ENCODE measurements at places on chromosomes 1 and 21. TPM values are rescaled to one million over a fixed set of nuclear protein-coding genes. Genes with fewer than 3 reads are reported as not detected.
A peak's percentile ranks its signal among the peaks of the same experiment; 100 is the strongest.

HPDL gene
- total RNA-seq = 0.66 TPM

RNU1-4 gene
- total RNA-seq = 8,605 TPM

ACTRT2 gene
- not detected for total RNA-seq

DNA sequence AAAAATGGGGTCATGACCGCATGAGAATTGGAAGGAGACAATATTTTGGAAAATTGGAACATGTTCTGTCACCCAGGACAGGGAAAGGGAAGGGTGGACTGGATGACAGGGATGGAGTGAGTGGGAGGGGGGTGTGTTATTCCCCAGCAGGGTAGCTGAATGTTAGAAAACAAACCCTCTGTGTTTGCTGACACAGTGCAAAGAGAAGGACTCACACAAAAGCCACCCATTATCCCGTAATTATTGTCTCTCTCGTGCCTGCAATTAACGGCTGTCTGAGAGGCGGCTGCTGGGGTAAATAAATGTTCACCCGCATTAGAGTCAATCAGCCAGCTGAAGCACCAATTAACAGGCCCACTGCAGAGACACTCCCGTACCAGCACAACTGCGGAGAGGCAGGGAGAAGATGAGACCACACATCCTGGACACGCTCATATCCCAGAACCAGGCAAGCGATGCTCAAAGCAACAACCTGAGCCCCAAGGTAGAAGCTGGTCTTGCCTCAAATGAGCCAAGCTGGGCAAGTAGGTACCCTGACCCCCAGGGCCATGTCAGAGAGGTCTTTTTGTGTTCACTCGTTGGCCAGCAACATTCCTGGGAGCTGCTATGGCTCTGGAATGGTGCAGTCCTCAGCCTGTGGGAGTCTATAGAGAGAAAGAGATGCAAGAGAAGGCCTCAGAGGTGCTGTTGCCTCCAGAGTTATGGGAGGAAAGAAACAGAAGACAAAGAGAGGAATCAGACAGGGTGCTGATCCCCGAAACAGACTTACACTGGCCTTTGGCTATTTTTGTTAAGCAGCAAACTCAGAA, 19.4 kb downstream of the PLEKHA6 start:
- DNase-seq = peak; percentile 56
- H3K36me3 ChIP-seq = no peaks in the 10 kb centered on the region
- no peak overlapping the region for H3K4me3 ChIP-seq
- H3K4me1 ChIP-seq = peaks cover 16% of the 10 kb centered on the region
- no peaks in the 10 kb centered on the region for H3K27me3 ChIP-seq

GRCh38 chr1:150954708-150955107, 19.9 kb downstream of the CERS2 start:
- no peak overlapping the region for H3K4me3 ChIP-seq
- H3K27me3 ChIP-seq = no peaks in the 10 kb centered on the region
- H3K36me3 ChIP-seq = peaks cover 44% of the 10 kb centered on the region
- H3K27ac ChIP-seq = no peak overlapping the region
- no peak for DNase-seq

DNA sequence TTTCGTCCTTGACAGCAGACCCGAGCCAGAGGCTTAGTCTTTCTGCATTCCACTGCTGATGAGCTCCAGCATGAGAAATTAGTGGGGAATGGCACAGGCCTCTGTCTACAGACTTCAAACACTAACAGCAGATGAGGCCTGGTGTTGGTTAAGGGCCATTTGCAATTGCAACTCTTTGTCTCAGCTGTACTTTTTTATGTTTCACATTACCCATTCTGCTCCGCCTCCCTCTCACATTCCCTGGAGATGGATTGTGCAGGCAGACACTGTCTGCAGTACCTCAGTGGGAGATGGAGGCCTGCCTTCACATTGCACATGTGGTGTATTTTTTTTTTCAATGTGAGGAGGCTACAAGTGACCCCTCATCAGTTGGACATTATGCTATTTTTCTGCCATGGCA, 370.2 kb downstream of the DUSP10 start:
- H3K27ac ChIP-seq = no peak overlapping the region
- no peak for DNase-seq
- H3K27me3 ChIP-seq = no peaks in the 10 kb centered on the region
- H3K4me3 ChIP-seq = no peak overlapping the region
- H3K4me1 ChIP-seq = no peaks in the 10 kb centered on the region
- H3K36me3 ChIP-seq = no peaks in the 10 kb centered on the region

GRCh38 chr1:42797979-42798378, 13.2 kb downstream of the TMEM269 start:
- H3K36me3 ChIP-seq = no peaks in the 10 kb centered on the region
- H3K4me1 ChIP-seq = no peaks in the 10 kb centered on the region

DNA sequence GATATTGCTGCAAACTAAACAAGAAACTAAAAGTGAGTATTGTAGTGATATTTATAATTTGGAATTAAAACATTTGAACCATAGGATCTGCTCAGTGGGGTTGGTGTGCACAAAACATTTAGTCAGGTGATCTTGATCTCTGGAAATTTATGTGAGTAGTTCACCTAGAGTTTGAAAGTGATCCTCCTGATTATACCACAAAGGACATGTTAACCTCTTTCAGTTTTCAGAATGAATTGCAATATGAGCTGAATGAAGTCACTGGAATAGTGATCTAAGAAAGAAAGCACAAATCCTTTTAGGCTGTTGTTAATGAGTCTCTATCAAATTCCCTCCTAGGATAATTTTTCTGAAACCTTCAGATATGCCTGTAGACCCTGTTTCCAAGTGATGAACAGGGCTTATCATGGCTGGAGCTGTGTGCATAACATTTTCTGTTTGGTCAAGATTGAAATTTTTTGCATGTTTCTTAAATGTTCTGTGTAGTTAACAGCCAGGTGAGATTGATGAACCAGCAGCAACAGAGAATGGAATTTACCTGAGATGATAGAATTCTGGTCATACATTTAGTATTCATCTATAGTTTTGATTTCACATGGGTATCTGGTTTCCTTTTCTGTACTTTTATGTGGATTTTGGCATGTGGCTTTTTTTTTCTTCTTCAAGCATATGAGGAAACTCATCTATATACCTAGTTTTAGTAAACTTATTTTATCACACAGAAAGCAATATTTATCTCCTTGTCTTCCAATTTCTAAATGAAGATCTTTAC, 25.5 kb downstream of the CDC14A start:
- H3K27ac ChIP-seq = no peak overlapping the region
- no peaks in the 10 kb centered on the region for H3K36me3 ChIP-seq
- H3K27me3 ChIP-seq = no peaks in the 10 kb centered on the region
- H3K4me3 ChIP-seq = no peak overlapping the region

GRCh38 chr1:37098237-37098636, 63.9 kb upstream of the GRIK3 start:
- H3K4me1 ChIP-seq = no peaks in the 10 kb centered on the region
- H3K36me3 ChIP-seq = no peaks in the 10 kb centered on the region
- no peak overlapping the region for H3K4me3 ChIP-seq
